ENCODE measurements at places on chromosomes 7 and 10.

- DNase-seq = no peak
Observed at GRCh38 chr10:14383266-14383665, 52.5 kb upstream of the FRMD4A start.

DNA sequence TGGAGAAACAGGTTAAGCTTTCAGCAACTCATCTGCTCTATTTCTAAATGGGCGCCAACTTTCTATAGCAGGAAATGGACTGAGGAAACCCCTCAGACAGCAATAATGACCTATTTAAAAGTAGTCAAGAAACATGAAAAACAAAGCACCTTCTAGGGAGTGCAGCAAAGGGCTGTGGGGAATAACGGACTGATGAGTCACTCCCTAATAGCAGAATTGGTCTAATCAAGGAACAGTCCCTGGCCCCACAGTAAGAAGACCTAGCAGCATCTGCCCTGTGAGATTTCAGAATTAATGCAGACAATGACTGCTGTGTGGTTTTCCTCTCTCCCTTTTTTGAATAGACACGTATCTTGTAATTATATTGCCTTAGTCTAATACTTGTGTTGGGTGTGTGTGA is 602.9 kb downstream of the IPMK start:
- no peak for DNase-seq

DNA sequence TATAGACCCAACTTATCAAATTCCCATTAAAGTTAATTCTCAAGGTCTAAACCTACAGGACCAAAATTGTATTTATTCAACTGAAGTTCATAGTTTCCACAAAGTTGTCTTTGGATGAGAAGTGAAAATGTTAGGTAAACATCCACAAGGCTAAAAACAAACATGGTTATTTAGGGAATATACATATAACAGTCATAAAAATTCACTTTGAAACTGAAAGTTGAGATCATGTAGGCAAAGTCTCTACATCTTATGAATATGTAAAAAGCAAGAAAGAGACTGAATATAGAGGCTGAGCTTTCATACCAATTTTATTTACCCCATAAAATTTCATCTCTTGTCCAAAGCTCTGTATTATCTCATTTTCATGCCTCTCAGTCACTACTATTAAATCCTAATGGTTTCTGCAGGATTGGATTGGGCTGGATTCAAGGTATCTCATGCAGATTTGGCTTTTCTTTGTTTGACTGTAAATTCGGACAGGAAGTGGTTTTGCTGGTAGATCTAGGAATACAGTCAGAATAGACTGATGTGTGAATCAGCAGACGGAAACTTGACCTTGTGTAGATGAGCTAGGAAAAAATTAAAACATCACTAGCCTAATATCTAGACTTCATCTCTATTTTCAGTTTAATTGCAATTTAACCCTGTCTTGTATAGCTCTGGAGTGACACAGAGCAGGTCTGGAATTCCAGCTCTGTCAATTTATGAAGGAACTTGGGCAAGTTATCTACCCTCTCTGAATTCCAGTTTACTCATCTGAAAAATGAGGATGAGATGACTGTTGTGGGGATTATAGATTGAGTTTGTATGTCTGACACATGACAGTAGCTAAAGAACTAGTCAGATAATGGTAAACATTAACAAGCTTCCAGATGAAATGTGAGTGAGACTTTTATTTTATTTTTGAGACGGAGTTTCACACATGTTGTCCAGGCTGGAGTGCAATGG is 27.3 kb upstream of the SKAP2 start:
- DNase-seq = no peak

GRCh38 chr7:93851536-93851935 is 39.0 kb downstream of the TFPI2 start:
- DNase-seq = no peak

DNA sequence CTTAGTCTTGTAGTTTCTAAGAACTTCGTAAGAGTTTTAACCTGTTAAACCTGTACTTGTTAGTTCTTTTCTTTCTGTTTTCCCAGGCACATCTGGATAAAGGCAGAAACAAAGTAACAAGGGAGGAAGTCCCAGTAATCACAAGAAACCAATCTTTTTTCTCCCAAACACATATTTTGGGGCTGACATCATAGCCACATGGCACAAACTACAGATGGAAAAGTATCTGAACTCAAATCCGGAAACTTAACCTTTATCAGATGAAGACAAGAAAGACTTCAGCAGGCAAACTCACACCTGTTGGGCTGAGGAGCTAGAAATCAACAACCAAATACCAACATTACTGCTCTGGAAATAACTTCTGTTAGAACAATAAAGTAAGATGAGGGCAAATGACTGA is 67.1 kb downstream of the CUBN start:
- DNase-seq = no peak

DNA sequence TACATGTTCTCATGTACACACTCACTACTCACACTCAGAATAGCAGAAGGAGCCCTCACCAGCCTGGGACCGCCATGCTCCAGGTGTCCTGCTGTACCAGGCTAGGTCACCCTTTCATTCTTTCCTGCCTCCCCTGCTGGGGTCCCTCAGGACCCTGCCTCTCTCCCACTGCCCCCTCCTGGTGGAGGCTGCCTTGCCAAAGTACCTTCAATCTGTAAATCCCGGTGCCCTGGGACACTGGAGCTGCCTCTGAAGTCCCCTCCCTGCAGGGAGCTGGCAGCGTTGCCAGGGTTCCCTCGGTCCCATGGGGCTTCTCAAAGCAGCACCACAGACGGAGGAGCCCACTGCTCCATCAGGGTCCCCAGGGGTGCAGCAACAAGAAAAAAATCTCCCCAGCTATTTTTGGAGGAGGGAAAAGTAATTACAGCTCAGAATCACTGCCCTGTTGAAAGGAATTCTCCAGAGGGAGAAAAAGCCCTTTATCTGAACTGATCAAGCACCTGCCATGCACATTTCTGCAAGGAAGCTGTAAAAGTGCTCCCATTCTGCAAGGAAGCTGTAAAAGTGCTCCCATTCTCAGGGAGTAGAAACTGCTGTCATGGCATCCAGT is 259.9 kb downstream of the PTPRN2 start:
- DNase-seq = no peak

DNA sequence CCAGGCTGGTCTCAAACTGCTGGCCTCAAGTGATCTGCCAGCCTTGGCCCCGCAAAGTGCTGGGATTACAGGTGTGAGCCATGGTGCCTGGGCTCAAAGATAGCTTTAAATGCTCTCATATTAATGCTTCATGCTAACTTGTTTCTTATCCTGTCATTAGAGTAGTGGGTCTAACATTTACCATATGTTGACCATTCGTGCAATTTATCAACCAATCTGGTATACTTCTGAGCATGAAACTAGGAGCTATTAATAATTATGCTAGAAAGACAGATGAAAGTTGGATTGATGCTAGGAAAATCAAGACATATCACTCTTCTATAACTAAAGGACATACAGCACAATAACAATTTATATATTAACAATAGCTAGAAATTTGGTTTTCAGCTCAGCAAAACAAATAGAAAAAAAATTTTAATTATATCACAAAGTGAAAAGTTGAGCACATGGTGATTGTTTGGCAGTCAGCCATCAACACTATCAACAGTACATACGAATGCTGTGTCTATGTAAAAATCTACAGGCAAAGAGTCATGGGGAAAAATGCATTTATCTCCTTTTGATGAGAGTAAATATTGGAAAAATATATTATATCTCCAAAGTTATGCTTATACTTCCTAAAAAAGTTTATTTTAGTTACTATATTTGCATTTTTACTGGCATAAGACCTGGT is 112.1 kb upstream of the ABCB5 start:
- DNase-seq = no peak

DNA sequence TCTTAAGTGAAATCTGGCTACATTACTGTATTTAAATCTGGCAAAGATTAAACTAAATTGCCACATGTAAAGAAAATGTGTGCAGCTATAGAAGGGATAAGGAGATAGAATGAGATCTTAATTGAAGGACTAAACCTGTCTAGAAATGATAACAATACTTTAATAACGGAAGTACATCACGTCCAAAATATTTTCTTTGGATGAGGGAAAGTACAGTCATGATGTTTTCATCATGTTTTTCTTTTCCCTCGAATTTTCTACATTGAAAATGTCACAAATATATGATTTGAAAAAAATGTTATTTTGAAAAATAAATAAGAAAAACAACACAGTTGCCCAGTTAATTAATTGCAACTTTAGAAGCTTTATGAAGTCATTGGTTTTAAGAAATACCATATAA is 143.9 kb downstream of the ETV1 start:
- no peak for DNase-seq

DNA sequence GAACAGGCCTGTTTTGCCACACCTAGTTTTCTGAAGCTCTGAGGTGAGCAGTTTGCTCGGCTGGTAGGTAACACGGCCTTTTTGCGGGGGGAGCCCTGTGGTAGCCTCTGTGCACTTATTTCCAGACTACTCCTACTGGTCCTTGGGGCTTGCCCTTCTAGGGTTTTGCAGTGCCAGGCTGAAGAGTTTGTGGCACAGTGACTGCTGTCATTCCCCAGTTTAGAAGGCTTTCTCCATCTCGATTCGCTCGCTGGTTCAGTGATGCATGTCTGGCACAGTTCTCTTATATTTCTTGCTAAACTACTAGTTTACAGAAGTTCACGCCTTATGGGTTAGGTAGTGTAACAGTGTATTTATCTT is 711 bp downstream of the KIF20B start:
- no peak for DNase-seq

DNA sequence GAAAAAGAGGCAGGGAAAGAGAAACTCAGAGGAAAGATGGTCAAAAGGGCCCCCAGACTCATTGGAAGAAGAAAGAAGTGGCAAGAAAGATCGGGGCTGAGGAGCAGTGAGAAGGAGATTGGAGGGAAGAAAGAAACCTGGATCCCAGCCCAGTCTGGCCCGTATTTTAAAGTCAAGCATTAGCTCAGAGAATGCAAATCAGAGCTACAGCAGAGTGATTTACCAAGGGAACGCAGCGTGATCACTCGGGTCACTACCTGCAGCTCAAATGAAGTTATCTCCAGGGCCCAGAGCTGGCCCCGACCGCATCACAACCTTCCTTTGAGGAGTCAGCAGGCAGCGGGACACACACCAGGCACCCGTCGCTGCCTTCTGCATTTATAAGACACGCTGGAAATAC is 72.8 kb downstream of the CARD11 start:
- no peak for DNase-seq

DNA sequence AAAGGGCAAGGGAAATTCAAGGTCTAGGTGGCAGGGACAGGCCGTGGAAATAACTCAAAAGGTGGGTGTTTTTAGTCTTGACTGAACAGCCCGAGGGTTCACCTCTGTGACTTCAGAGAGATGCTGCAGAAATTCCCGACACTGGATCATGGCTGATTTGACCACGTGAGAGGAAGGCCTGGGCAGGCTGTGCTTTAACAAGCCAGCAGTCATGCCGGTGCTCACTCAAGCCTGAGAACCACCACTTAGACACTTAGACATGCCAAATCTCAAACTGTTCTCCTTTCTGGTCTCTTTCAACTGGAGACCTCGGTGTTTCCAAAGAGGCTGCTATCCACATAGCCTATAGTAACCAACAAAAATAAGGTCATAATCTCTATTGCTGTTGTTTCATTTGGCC is 15.4 kb downstream of the TECTB start:
- DNase-seq = no peak

GRCh38 chr10:13206546-13207443 is 27.4 kb downstream of the UCMA start:
- no peak for DNase-seq

GRCh38 chr7:117567781-117568180 is 88.0 kb downstream of the CFTR start:
- no peak for DNase-seq

DNA sequence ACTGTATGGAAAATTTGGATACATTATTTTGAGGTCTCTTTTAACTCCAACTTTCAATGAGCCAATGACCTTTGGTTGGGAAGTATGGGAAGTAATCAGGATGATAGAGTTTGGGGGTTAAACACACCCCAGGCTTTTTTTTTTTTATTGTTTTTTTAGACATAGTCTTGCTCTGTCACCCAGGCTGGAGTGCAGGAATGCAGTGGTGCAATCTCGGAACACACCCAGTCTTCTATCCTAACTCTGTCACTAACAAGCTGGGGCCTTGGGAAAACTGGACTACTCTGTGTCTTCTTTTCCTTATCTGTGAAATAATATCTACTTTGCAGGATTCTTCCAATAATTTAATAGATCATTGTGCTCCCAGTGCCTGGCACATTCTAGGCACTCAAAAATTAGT is 37.6 kb upstream of the AGBL3 start:
- DNase-seq = no peak

- no peak for DNase-seq
Observed at GRCh38 chr10:23192712-23193434, 761 bp downstream of the PTF1A start.

DNA sequence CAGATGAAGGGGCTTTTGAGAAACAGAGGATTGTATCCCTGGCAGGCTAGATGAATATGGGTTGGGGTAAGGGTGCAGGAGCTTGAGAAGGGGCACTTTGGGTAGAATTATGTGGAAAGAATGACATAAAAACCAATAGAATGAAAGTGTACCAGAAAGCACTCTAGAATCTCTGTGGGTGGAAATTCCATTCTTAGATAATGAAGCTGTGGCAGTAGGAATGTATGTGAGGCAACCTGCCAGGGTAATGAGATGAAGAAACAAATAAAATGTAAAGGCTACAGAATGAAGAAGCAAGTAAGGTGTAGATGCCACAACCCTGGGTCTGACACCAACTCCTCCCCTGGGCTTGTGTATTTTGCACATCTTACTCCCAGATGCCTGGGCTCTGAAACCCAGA is 16.8 kb downstream of the NOBOX start:
- no peak for DNase-seq

DNA sequence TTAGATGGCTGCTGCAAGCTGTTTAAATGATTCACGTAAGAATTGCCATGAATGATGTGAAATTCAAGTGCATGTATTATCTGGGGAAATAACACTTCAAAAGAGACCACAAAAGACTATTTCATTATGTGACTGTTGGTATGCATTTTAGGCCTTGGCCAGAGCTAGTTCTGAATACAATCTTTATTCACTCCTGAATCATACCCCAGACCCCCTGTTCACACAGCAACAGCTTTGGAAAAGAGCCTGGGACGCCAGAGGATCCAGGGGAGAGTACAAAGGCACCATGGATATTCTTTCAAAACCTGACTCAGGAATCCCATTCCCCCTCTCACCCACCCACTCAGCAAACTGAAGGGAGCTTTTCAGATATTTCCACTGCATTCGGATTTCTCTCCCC is 377.1 kb upstream of the DPP6 start:
- no peak for DNase-seq

DNA sequence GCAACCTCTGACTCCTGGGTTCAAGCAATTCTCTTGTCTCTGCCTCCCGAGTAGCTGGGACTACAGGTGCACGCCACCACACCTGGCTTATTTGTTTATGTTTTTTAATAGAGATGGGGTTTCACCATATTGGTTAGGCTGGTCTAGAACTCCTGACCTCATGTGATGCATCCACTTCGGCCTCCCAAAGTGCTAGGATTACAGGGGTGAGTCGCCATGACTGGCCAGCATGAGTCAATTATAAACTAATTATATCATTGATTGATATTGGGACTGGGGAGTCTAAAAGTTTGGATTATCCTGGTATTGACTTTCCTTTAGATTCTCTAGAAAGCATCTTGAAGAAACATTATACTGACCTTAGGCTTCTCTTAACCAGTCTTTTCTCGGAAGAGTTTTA is 73.9 kb upstream of the CCNY start:
- no peak for DNase-seq

GRCh38 chr7:106312906-106313305 is 28.1 kb upstream of the NAMPT start:
- DNase-seq = no peak

GRCh38 chr7:24384362-24385030 is 100.5 kb downstream of the NPY start:
- no peak for DNase-seq

GRCh38 chr7:116516324-116516723 is 8.5 kb upstream of the CAV1 start:
- no peak for DNase-seq

GRCh38 chr10:103595933-103596726 is 102.6 kb downstream of the NEURL1 start:
- DNase-seq = no peak
